Central memory CD4-positive, alpha-beta T cell (primary cell): ENCODE measurements at places on chromosomes 1 and 21.
A peak's percentile ranks its signal among the peaks of the same experiment; 100 is the strongest.

GRCh38 chr1:67960766-67961165 lies 89.7 kb downstream of the DIRAS3 start:
- no peak for DNase-seq

DNA sequence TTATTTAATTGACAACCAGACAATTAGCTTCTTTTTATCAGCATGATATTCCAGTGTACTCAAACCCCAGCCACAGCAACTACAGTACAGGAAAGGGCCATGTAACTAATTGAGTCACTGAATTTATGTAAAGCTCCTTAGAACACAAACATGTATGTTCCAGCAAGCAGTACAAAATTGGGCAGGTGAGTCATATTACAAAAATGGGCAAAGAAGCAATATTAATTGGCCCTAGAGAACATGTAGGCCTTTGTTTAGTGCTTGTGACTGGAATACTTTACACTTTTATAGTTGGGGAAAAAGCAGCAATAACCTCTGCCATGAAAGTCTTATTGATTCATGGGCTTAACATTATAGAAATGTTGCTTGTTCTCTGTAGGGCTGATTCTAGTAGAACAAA lies 31.8 kb downstream of the CLEC20A start:
- DNase-seq = no peak

GRCh38 chr1:159879977-159880376 lies 17.5 kb upstream of the VSIG8 start:
- no peak for DNase-seq

DNA sequence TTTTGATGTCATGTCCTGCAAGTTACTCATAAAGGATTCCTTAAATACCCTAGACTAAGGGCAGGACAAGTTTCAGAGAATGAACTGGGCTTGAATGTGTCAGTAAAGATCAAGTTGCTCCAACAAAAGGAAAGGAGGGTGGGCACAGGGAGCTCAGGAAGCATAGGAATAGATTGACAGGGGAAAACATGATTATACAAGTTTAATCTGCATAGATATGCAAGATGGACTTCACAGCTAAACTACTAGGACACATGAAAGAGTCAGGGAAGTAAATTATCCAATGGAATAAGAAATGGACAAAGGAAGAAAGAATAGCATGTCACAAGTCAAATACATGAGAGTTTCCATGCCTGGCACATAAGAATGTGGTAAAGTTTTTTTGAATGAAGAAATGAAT lies 203.9 kb upstream of the SAMSN1 start:
- DNase-seq = no peak

- DNase-seq = no peak
These were observed 9.4 kb upstream of the THEMIS2 start for GRCh38 chr1:27862671-27863537.

DNA sequence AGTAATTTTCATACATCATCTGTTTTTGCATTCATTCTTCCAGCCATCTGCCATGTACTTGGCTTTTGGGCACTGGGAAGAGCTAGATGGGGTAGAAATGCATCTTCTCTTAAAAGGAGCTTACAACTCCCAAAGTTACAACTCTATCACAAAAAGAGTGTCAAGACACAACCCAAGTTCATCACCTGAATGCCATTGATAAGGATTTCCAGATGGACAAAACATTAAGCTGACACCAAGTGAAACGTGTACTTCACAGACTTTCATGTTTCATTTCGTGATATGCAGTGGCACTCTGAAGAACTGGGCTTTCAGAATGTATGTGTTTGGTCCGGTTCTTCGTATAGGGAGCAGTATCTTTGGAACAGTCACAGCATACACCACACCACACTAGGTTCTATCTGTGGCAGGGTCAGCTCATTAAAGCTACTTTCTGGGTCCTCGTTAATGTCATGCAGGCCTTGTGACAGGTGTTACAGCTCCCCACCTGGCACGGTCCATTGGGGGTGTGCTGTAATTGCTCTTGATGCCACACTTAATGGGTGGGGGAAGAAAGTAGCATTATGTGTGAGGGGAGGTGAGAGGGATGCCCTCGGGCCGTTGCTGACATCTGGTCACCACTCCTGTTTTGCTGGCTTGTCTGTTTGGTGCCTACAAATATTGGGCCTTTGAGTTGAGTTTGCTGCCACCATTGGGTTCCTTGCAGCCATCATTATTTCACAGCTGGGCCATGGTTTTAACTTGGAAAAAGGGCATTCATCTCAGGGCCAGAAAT lies 164.9 kb downstream of the NFIA start:
- DNase-seq = no peak

DNA sequence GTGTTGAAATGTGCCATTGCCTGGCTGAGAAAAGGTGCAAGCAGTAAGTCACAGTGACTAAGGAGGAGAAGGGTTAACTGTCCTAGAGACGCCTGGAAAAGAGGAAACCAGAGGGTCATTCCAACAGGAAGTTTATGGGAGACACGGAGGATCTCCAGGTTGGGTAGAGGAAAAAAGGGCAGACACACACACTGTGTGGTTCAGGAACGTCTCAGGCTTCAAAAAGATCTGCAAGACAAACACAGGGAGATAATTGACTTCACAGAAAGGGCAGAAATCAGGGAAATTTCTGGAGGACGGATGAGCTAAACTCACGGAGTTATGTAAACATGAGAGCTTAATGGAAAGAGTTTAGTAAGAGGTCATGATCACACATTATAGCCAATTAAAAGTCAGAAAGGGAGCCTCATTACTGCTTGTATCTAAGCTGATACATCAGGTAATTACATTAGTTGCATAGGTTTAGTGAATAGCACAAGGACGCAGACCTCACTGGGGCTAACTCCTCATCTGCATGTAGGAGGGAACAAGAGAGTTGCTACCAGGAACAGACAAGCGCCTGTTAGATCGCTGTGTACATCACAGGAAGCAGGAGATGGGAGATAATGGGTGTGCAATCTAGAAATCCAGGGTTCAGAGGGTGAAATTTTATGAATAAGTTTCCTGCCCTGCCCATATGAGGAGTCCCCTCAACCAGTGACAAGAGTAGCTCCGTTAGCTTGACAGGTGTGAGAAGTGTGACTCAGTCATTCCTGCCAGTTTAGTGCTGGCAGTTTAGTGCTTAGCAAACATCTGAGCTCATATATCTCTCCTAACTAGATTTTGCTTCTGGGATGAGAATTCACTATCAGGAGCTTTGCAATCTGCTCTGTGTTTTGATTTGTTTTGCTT lies 96.6 kb upstream of the TNR start:
- no peak for DNase-seq

- no peak for DNase-seq
These were observed 20.5 kb upstream of the CNN3 start for GRCh38 chr1:94947437-94947836.

DNA sequence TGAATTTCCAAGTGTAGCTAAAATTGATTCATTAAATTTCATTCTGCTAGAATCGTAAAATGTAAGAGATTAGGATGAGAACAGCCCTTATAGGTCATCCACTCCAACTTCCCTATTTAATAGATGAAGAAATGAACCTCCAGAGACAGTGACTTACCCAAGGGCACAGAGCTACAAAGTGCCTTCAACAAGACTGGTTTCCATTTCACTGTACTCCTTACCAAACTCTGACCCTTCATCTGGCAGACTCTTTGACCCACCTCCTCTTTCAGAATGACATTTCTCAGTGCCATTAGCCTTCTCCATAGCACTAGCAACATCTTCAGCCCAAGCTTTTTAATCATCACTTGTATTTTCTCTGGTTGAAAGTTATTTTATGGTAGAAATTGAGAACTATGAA lies 161.3 kb downstream of the NEK7 start:
- DNase-seq = no peak

- no peak for DNase-seq
These were observed 15.4 kb upstream of the VSIG8 start for GRCh38 chr1:159877695-159878444.

DNA sequence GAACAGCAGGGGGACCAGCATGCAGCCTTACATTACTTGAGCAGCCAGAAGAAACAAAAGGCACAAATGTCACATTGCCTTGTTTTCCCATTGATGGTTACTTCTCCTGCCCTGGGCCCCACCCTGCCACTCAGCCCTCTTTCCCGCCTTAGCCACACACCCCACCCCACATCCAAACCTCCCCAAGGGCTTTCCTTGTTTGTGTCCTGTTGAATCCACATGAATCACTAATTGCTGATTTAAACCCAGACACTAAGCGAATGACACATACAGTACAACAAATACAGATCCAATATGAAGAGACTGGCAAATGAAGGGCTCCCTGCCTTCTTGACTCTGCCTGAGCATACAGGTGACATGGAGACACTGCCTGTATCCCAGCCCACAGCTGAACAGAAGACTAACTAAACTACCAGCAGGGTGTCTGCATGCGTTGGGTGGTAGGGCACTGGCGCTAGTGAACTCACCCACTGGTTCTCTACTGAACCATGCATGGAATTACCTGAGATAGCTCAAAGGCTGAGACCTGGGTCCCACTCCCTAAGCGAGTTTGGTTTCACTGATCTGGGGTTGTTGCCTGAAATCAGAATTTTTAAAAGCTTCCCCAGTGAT lies 3.1 kb downstream of the IGSF3 start:
- no peak for DNase-seq

DNA sequence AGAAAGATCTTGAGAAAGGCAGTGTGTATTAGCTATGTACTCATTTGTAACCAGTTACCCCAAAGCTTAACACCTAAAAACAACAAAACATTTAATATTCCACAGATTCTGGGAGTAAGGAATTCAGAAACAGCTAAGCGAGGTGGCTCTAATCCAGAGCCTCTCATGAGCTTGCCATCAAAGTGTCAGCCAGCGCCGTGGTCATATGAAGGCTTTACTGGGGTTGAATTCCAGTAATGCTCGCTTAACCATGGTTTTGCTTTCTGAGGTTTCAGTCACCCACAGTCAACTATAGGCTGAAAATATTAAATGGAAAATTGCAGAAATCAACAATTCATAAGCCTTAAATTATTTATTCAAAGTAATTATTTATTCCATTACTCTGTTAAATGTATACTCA lies 101.8 kb downstream of the CLIC6 start:
- no peak for DNase-seq

- no peak for DNase-seq
These were observed 8.2 kb upstream of the CREG1 start for GRCh38 chr1:167561753-167562152.

GRCh38 chr21:25283720-25284119 lies 323.6 kb downstream of the MRPL39 start:
- peak; percentile 2 for DNase-seq

- DNase-seq = no peak
These were observed 6.1 kb downstream of the TIE1 start for GRCh38 chr1:43306688-43307457.

GRCh38 chr21:37784591-37785318 lies 131.5 kb downstream of the KCNJ6 start:
- DNase-seq = no peak

GRCh38 chr1:247529771-247530355 lies 6.4 kb downstream of the OR2C3 start:
- DNase-seq = no peak

GRCh38 chr1:181704546-181704945 lies 221.2 kb downstream of the CACNA1E start:
- DNase-seq = no peak

- no peak for DNase-seq
These were observed 108.7 kb downstream of the DMRTB1 start for GRCh38 chr1:53567851-53568250.

DNA sequence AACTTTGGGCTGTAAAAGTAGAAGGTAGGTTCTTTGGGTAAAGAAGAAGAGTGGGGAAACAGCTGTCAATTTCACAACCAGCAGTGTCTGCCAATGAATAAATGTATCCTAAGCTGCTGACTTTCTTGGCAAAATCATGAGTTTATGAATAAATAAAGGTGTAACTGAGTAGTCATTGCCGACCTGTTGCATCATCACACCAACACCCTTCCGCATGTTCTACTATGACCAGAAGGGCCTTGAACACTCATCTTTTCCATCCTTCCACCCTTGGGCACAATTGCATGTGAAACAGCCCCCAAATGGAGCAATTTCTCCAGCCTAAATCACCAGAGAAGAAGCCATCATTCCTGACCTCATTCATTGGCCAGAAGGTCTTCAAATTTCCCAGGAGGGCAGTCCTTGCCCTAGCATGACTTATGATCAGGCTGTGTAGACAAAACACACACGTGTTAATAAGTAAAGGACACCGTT lies 31.2 kb upstream of the QSOX1 start:
- DNase-seq = no peak

DNA sequence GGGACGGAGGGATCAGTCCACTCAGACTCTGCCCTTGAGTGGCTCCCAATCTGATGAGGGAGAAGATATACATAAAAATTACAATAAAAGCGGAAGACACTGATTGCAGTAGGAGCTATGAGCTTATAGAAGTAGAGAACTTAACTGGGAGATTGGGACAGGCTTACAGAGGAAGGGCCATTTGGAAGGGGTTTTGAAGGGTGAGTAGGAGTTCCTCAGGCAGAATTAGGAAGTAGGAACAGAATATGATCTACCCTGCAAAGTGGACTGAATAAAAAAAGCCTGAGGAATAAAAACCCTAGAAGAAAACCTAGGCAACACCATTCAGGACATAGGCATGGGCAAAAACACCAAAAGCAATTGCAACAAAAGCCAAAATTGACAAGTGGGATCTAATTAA lies 9.2 kb upstream of the WASF2 start:
- no peak for DNase-seq

DNA sequence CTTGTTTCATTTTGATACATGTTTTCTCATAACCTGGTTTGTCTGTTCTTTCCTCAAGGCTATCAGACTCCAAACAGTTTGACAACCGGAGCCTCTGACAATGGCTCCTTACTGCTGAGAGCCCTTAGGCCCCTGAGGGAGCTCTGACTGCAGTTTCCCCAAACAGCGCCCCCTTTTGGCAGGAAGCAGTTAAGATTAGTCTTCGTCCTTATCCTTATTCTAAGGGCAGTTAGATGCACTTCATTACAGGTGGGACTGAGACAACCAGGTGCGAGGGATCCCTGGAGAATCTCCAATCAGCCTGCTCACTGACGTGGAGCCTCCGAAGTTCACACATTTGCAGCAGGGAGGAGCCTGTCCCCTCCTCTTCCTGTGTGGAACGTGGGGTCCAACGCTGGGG lies 393.1 kb downstream of the BRINP3 start:
- no peak for DNase-seq
